ENCODE measurements at places on chromosomes 1 and 21. TPM values are rescaled to one million over a fixed set of nuclear protein-coding genes. Genes with fewer than 3 reads are reported as not detected.

- DNase-seq: no peak
These were observed 12.9 kb downstream of the PPIE start for GRCh38 chr1:39751595-39751994.

GRCh38 chr1:9852004-9852403, 28.2 kb upstream of the CLSTN1 start:
- DNase-seq: no peak

- no peak for DNase-seq
These were observed 42.7 kb upstream of the RGS2 start for GRCh38 chr1:192766009-192766625.

DNA sequence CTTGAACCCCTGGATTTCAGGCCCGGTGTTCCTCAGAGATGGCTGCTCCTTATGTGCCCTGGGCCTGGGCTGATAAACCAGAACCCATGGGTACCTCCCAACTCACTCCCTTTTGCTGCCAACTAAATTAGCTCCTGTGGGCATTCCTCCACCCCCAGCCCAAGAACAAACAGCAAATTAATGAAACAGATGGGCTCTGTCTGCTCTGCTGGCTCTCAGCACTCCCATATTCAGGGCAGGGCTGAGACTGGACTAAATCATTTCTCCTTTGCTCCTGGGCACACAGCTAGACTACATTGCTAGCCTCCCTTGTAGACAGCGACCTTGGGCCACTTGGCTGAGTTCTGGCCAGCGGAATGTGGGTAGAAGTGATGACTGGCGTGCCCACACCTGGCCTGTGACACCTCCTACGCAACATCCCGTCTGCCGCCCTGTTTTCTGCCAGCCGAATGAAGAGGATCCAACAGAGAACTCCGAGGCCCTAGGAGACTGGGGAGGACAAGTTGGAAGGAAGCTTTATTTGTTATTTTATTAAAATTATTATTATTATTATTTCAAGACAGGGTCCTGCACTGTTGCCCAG, 101.9 kb upstream of the DISP3 start:
- DNase-seq: no peak

LRRC3 gene
- 11.8 TPM for total RNA-seq

DNA sequence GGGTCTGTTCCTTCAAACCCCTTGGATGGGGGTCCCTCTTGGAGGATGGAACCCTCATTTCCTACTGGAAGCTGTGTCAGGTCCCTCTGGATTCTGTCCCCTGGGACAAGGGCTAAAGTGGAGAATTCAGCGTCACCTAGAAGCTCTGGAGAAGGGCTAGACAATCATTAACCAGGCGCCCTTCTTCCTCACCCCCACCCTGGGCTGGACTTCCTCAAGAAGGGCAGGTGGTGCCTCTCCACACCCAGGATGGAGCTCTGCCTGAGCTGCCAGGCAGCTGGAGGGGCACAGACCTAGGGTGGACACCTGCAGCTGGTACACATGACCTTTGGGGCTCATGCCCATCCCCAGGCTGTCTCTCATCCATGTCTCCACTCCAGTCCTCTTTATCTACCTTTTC, 3.6 kb downstream of the CELF3 start:
- DNase-seq: no peak

DNA sequence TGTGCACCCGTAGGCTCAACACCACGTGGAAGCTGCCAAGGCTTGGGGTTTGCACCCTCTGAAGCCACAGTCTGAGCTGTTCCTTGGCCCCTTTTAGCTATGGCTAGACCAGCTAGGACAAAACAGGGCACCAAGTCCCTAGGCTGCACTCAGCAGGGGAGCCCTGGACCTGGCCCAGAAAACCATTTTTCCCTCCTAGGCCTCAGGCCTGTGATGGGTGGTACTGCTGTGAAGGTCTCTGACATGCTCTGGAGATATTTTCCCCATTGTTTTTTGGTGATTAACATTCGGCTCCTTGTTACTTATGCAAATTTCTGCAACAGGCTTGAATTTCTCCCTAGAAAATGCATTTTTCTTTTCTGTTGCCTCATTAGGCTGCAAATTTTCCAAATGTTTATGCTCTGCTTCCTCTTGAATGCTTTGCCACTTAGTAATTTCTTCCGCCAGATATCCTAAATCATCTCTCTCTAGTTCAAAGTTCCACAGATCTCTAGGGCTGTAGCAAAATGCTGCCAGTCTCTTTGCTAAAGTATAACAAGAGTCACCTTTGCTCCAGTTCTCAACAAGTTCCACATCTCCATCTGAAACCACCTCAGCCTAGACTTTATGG, 69.0 kb upstream of the KRTAP19-8 start:
- DNase-seq: no peak

LCE1F gene
- not detected for total RNA-seq

DNA sequence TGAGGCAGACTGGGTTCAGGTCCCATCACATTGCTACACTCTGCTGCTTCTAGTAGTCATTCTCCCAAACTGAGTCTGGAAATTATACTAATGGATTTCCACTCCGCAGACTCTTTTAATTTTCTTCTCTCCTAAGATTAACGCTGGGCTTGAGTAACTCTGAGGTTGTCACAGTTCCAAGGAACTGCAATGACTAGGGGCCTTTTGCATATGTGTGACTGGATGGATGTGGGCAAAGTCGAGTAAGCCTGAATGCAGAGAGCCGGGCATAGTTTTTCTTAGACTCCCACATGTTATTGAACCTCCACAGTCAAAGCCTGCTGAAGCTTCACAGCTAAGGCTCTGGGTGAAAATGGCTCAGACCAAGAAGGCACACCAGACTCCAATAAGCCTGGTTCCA, 160.9 kb upstream of the PROX1 start:
- no peak for DNase-seq

DNA sequence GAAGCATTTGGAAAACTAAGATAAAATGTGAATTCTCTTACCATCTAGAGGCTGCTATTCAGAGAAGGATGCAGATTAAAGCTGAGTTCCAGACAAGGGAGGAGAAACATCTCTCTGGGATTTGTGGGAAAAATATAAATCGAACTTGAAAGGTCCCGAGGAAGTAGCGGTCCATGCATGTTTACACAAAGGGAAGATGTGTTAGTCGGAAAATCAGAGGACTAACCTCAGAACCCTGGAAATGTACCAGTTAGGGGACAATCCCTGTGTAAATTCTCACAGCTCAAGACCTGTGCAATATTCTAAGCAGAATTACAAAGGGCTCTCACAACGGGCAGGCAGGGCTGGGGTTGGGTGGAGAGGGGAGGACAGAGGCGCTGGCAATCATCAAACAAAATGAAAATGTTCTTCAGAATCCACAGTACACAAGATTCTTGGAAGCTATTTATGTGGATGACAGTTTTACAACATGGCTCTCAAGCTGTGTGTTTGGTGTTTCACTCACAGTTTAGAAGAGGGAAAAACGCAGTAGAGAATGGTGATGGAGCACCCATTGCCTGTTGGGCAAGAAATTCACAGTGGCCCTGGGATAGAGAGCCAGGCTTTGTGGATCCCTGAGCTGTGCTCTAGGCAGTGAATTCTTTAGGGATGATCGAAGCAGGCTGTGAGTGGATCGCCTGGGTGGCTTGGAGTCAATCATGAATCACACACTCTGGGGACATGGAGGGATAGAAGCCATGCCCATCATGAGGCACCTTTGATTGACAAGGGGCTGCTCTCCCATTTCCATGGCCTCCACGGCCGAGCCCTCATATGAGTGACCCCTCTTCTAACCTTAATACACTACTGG, 47.6 kb downstream of the KCNJ6 start:
- DNase-seq: peak; percentile 21

DNA sequence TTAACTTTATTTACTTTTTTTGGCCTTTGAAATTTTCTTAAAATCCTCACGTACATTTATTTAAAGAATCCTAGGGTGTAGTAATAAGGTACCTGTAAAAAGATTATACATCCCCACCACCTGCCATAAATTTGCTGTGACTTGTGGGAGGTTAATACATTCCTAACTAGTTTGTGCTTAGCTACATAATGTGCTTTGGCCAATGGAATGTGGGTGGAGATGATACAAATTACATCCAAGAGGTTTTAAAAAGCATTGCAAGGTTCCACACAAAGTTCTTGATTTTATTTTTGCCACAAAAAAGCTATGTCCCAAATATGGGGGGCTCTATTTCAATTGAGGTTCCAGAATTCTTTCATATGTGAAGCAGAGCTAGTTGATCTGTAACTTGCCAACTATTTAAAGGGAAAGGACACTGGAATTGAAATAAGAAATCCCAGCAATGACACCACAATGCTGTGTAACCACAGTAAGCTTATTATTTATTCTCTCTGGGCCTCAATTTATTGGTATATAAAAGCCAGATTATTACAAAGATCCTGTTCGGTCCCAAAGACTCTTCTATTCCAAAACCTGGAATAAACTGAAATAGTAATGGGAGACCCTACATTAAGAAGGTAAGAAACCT, 15.7 kb downstream of the ASPM start:
- DNase-seq: no peak

KCNQ4 gene
- 0.79 TPM for total RNA-seq

CFAP74 gene
- 0.18 TPM for total RNA-seq

DNA sequence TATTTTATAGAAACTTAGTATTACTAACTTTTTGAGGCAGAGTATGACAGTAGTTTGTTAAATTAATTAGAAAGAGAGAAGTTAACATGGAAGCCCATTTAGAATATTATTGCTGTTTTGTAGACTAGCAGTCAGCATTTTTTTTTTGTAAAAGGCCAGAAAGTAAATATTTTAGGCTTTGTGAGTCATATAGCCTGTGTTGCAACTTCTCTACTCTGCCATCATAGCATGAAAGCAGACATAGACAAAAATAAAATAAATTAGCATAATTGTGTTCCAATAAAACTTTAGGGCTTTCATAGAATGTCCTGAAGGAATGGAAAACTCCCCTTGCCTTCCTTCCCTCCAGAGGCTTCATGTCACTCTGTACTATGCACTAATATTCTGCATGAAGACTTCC, 12.3 kb upstream of the RGS4 start:
- no peak for DNase-seq

KRTAP21-2 gene
- not detected for total RNA-seq

DNA sequence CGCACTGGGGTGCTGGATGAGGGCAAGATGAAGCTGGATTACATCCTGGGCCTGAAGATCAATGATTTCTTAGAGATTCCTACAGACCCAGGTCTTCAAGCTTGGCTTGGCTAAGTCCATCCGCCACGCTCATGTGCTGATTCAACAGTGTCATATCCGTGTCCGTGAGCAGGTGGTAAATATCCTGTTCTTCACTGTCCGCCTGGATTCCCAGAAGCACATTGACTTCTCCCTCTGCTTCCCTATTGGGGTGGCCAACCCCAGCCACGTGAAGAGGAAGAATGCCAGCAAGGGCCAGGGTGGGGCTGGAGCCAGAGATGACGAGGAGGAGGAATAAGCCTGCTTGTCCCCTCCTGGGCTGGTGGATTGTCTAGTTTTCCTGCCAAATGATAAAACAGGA, 2.2 kb upstream of the CBR3 start:
- no peak for DNase-seq

DNA sequence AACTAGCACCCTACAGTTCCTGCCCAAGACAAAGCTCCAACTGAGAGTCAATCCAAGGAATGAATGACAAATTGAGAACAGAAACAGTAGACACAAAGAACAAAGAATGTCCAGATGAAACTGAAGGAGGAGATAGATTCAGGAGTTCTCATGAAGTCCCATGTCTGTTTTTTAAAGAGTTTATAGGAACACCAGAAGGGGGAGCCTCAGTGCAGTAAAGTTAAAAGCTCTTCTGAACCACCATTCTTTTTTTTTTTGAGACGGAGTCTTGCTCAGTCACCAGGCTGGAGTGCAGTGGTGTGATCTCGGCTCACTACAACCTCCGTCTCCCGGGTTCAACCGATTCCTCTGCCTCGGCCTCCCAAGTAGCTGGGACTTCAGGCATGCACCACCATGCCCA, 323.6 kb downstream of the MRPL39 start:
- no peak for DNase-seq

KCNJ15 gene
- 0.70 TPM for total RNA-seq

- no peak for DNase-seq
These were observed 62.9 kb upstream of the SYT6 start for GRCh38 chr1:114216431-114217173.

TPTE gene
- total RNA-seq: not detected

GRCh38 chr1:54609301-54609921, 13.9 kb downstream of the FAM151A start:
- no peak for DNase-seq

DNA sequence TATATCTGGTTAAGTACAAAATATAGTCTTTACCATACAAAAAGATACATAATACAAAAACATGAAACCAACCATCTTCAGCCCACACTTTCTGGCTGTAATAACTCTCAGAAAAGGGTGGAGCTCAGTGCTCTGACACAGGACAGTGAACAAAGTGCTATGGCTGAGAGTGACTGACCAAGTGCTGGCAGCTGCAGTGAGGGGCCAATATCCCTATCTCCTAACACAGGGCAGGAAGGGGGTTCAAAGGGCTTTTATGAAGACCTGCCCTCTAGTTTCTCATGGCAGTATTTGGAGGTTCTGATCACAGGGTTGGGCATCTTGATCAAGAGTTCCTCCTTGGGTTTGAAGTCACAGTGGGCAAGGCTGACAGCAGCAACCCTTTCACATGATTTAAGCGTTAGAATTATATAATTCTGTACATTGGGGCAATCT, 3.9 kb downstream of the TXNIP start:
- no peak for DNase-seq

NGF gene
- 4.2 TPM for total RNA-seq

DNA sequence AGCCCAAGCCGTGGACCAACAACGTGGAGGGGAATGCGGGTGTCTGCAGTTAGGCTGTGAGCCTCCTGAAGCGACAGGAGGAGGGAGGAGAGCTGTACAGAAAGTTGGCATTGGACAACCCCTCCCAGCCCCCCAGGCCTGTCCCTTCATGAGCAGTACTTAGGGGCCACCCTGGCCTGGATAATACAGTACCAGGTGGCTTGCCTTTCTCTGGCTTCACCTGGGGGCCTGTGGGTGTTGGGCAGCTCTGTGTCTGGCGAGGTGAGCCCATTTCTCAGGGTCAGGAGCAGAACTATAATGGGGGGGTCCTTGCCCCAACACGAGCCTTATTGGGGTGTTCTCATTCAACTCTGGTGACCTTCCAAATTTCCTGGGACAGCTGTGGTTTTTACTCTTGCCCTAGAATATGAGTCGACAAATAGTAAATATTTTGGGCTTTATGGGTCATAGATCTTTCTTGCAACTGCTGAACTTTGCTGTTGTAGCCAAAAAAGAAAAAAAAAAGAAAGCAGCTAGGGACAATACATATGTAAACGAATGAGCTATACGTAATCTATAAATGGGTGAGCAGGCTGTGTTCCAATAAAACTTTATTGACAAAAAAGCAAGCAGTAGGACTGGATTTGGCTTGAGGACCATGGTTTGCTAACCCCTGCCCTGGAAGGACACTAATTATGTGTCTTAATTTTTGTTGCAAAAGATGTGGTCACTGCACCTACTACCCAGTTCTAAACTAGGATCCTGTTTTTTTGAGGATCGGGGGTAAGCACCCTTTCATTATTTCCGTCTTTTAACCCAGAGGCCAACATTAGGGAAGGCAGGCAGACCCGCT, 11.4 kb downstream of the COQ8A start:
- no peak for DNase-seq

KMO gene
- total RNA-seq: not detected

Data from mesothelial cell of epicardium (in vitro differentiated cells).